ENCODE measurements at places on chromosomes 5 and 9. TPM values are rescaled to one million over a fixed set of nuclear protein-coding genes. Genes with fewer than 3 reads are reported as not detected.

- no peak overlapping the region for H3K4me3 ChIP-seq
- no peak overlapping the region for H3K27ac ChIP-seq
- no peaks in the 10 kb centered on the region for H3K27me3 ChIP-seq
Observed at GRCh38 chr5:91211997-91212713, 171.0 kb downstream of the ARRDC3 start.

DNA sequence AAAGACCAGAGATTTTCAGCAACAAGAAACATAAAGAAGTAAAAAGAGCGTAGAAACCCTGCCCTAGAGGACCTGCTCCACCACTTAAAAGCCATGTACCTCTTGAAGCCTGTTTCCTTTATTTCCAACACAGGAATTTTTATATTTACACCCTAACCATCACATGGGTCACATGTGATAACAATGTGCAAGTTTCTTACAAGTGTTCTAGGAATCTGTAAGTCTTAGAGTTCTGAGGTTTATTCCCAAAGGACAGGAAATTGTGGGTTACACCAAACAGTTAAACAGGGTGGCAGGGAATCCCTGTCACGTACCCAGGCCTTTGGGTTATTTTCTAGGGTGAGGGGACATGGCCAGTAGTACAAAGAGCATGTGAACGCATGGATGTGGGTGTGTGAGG, 108.6 kb upstream of the CCDC152 start:
- H3K27me3 ChIP-seq = no peaks in the 10 kb centered on the region
- DNase-seq = no peak
- no peak overlapping the region for H3K27ac ChIP-seq
- H3K4me1 ChIP-seq = no peaks in the 10 kb centered on the region
- H3K36me3 ChIP-seq = no peaks in the 10 kb centered on the region

DNA sequence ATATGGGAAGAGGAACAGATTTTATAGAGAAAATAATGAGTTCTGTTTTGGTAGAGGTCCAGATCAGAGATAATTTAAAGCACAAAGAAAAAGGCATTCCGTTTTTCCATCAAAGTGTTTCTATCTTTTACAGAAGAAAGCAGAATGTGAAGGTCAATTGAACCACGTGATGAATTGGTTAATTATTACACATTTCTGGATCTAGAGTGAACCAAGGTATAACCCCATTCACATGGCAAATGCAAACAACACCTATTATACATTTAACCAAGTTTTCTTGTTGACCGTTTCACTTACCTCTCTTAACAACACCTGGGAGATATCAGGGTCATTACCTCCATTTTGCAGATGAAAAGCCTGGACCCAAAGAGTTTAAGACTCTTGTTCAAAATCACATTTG, 34.9 kb upstream of the ZNF462 start:
- H3K27me3 ChIP-seq = no peaks in the 10 kb centered on the region
- no peak for DNase-seq
- H3K27ac ChIP-seq = no peak overlapping the region
- H3K4me1 ChIP-seq = no peaks in the 10 kb centered on the region
- H3K36me3 ChIP-seq = no peaks in the 10 kb centered on the region

TGFBI gene
- total RNA-seq = 4.3 TPM

GRCh38 chr5:126454535-126454934, 31.3 kb downstream of the GRAMD2B start:
- no peaks in the 10 kb centered on the region for H3K27me3 ChIP-seq
- no peaks in the 10 kb centered on the region for H3K4me1 ChIP-seq
- H3K36me3 ChIP-seq = no peaks in the 10 kb centered on the region
- DNase-seq = no peak
- H3K4me3 ChIP-seq = no peak overlapping the region

DNA sequence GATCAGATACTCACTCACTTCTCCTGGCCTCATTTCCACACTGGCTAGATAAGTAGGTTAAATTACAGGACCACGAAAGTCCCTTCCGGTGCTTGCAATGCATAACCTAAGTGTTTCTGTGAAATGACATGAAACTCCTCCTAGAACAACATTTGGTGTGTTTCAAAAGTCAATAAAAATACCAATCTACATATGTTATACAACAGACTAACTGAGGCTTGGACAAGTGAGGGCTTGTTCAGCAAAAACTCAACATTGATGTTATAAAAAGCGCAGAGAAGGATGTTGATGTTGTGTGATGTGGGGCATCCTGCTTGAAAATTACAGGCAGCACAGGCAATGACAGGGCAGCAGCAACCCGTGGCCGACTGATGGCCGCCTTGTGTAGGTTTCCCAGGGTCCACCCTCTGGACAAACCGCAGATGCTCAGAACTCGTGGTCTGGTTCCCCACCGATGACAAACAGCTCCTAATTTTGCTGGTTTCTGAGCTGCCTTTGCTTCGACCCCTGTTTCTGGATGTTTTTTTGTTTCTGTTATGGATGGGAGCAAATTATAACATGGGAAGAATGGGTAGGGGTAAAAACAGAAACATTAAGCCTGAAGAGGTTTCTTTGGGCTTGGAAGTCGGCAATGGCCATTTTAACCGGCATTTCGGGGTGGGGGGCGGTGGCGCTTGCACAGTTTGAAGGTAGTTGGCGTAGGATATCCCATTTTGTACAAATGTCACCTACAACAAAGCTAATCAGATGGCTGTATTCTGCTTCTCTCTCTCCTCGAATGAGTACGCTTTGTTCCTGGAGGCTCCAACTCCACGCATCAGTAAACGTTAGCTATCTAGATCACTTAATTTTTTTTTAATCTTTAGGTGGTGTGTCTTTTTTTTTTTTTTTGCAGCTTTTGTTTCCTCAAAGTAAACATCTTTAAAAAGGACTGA, 116.1 kb downstream of the PDZD2 start:
- H3K4me1 ChIP-seq = peaks cover 6% of the 10 kb centered on the region
- no peak overlapping the region for H3K4me3 ChIP-seq
- DNase-seq = no peak
- H3K27me3 ChIP-seq = no peaks in the 10 kb centered on the region
- no peak overlapping the region for H3K27ac ChIP-seq

GRCh38 chr9:137475666-137476065, 16.5 kb upstream of the NSMF start:
- no peaks in the 10 kb centered on the region for H3K36me3 ChIP-seq
- H3K27me3 ChIP-seq = no peaks in the 10 kb centered on the region
- H3K4me3 ChIP-seq = no peak overlapping the region
- no peak overlapping the region for H3K27ac ChIP-seq

DNA sequence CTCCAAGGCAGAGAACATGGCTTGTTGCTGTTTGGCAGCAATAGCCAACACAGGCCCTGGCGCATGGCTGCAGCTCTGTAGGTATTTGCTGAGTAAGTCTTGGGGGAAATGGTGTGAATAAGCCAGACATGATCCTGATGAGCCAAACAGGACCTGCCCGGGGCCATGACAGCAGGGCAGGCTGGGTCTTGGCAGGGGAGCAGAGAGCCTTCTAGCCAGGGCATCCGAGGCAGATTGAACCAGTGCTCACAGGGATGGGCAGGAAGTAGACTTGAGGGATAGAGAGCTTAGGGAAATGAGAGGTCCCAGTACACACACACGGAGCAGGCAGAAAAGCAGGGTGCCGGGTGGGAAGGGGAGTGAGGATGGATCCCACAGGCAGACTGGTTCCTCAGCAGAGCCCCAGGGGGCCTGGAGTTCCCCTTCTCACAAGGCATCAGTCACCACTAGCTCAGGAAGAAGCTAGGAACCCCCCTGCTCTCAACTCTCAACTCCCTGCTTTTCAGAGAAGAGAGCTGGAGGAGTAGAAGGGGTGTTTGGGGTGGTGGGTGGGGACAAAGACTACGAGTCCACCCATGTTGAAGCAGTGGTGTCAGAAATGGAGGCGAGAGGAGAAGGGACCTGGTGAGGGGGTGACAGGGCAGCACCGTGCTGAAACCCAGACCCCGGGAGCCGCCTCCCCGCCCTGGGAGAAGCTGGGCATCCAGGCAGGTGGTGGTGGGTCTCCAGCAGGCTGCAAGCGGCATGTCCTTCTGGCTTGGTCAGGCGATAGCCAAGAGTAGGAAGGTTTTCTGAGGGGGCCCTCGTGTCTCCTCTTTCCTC, 111.1 kb downstream of the RGS3 start:
- no peaks in the 10 kb centered on the region for H3K27me3 ChIP-seq
- no peaks in the 10 kb centered on the region for H3K4me1 ChIP-seq
- H3K36me3 ChIP-seq = no peaks in the 10 kb centered on the region
- DNase-seq = peak; percentile 46

DNA sequence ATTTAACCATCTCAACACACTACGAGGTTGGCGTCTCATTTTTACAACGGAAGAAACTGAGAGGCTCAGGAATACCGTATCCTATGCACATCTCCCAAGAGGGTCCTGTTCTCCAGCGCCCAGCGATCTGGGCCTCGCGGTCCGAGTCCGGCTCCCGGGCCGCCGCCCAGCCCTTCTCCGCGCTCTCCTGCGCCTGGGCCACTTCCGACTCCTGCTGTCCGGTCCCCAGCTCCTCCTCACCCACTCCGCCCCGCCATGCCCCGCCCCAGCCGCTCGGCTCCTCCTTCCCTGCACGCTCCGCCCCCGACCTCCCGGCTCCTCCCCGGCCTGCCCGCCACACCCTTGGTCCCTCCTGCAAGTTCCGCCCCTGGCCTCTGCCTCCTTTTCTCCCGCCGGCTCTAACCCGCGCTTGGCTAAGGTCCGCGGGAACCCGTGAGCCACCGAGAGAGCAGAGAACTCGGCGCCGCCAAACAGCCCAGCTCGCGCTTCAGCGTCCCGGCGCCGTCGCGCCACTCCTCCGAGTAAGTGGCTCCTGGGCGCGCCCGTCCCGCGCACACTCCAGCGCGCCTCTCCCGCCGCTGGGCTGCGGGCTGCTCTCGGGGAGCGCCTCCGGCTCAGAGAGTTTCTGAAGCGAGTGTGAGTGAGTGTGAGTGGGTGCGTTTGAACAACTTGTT, 87.3 kb upstream of the TNFAIP8 start:
- peak overlapping the region; percentile 98 for H3K4me3 ChIP-seq
- no peak overlapping the region for H3K27ac ChIP-seq
- DNase-seq = peak; percentile 100
- H3K36me3 ChIP-seq = no peaks in the 10 kb centered on the region

DNA sequence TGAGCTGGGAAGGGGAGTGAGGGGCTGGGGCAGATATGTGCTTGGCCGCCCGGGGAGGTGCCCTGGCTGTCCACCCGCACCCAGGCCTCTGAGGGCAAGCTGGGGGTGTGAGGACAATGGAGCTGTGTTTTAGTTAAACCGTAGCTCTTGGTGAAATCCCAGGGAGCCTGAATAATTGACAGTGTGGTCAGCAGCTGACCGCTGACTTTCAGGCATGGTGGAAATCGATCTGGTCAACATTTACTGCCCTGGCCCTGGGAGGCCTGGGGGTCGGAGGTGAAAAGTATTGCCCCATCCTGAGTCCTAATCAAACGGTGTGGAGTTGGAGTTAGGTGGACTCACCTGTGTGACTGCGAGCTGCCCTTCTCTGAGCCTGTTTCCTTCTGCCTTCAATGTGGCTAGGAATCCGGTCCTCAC, 31.2 kb upstream of the CRB2 start:
- H3K27me3 ChIP-seq = no peaks in the 10 kb centered on the region
- no peak overlapping the region for H3K27ac ChIP-seq
- no peak overlapping the region for H3K4me3 ChIP-seq

DNA sequence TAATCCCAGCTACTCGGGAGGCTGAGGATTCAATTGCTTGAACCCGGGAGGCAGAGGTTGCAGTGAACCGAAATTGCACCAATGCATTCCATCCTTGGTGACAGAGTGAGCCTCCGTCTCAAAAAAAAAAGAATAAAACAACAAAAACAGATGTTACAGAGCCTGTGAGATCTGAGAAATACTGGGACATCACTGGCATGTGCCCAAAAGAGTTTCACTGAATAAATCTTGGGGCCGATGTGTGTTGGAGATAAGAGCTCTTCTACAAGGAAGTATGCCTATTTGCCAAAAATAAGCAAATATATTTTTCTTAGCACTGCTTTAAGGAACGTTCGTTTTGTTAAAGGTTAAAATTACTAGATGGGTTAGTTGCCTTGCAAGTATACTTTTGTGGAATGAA, 55.1 kb downstream of the KIAA1958 start:
- no peaks in the 10 kb centered on the region for H3K36me3 ChIP-seq
- no peaks in the 10 kb centered on the region for H3K4me1 ChIP-seq
- no peak overlapping the region for H3K27ac ChIP-seq
- H3K27me3 ChIP-seq = no peaks in the 10 kb centered on the region
- DNase-seq = no peak
